ENCODE measurements at places on chromosomes 5 and 9.

- no peak for DNase-seq
Observed at GRCh38 chr9:36637491-36638270, 65.0 kb downstream of the MELK start.

DNA sequence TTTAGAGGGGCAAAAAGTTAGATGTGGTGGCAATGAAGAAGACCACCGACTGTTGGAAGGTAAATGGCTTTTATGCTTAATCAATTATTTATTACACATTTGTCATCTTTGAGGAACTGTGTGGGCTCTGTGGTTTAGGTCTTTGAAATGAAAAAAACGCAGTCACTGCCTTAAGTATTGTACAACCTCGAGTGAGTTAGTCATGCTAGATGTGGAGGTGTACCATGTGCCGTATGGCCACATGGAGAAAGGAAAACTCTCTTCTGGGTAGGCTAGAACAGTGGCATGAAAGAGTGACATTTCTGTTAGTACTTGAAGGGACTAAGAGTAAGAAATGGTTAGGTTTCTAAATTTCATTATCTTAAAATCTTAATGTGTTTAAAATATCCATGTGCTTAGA, 166.1 kb downstream of the HACD4 start:
- DNase-seq, result no peak

- no peak for DNase-seq
Observed at GRCh38 chr5:93967923-93968322, 226.5 kb upstream of the POU5F2 start.

- no peak for DNase-seq
Observed at GRCh38 chr9:128558431-128559310, 6.3 kb downstream of the SPTAN1 start.

GRCh38 chr9:91606255-91606995, 182.8 kb upstream of the NFIL3 start:
- no peak for DNase-seq

DNA sequence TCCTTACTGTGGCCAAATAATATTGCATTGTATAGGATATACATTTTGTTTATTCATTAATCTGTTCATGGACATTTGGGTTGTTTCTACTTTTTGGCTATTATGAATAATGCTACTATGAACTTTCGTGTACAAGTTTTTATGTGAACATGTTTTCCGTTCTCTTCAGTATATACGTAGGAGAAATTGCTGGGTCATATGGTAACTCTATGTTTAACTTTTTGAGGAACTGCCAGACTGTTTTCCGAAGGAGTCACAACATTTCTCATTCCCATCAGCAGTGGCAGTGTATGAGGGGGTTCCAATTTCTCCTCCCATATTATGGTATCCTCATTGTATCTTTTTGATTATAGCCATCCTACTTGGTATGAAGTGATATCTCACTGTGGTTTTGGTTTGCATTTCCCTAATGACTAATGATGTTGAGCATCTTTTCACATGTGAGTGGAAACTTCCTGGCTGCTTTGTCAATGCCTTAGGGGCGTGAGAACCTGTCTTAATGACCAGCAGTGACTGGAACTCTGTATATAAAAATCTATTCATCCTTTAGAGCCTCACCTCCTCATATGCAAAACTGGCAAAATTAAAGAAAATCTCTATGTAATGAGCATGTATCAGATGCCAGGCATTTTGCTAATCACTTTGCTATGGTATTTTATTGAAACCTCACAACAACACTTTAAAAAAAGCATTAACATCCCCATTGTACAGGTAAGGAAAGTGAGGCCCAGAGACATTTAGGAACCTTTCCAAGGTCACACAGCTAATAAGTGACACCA, 47.8 kb upstream of the TGFBR1 start:
- no peak for DNase-seq

DNA sequence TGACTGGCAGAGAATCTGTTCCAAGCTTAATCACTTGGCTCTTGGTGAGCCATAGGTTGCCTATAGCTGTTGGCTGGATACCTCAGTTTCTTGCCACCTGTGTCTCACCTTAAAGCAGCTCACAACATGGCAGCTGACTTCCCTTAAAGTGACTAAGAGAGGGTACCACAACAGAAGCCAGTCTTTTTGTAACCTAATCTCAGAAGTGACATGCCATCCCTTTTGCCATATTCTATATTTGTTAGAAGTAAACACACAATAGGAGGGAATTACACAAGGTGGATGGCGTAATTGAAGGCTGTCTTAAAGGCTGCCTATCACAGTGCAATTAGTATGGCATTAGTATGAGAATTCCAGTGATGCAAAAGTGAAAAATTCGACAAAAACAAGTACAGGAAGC, 28.1 kb downstream of the NIPBL start:
- no peak for DNase-seq

DNA sequence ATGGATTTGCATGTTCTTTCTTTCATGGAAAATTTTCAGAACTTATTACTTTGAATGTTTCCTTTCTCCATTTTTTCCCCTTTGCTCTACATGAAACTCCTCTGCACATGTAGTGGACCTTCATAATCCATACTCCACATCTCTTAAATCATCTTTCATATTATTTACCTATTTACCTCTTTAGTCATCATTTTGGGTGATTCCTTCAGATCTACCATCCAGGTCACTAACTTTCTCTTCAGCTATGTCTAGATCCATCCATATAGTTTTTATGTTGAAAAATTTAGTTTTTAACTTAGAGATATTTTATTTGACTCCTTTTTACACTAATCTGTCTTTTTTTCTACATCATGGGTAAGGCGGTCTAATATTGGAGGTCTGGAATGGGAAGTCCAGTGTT, 586.6 kb downstream of the NR2F1-AS1 start:
- DNase-seq, result no peak

GRCh38 chr9:105329719-105330062, 85.2 kb downstream of the SLC44A1 start:
- no peak for DNase-seq

DNA sequence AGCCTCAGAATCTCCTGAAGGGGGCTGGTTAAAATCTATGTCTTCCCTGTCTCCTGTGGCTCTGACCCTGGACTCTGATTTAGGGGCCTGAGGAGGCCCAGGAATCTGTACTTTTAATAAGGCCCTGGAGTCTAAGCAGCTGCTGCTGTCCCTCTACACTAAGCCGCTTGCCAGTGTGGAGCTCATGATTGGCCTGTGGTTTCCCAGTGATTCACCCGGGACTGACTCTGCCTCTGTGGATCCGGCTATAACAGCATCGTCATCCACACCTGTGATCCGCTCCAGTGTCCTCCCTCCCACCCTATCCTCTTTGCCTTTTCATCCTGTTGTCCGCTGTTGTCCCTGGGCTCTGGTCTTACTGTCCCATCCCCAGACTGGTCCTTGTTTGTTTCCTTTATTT, 3.7 kb downstream of the SLC31A2 start:
- no peak for DNase-seq

DNA sequence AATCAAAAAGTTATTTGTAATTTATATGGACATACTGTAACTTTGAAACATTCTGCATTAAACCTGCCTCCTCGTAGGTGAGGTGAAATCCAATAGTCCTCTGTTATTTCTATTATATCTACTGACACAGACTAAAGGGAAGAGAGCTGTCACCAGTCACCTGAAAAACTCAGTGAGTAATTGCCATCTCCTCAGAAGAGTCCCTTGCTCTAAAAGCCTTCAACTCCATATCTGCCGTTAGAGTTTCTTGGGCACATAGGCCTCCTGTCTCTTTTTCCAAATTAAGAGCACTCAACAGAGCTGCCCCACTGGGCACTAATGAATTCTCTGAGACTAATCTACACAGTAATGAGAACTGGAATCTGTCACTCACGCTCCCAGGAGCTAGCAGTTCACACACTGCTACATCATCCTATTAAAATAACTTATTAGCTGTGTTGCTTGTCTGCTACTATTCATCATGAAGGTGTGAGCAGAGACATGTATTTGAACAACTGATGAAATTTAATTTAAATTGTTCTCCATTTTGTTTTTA, 67.3 kb upstream of the VCAN start:
- DNase-seq, result peak; percentile 29

DNA sequence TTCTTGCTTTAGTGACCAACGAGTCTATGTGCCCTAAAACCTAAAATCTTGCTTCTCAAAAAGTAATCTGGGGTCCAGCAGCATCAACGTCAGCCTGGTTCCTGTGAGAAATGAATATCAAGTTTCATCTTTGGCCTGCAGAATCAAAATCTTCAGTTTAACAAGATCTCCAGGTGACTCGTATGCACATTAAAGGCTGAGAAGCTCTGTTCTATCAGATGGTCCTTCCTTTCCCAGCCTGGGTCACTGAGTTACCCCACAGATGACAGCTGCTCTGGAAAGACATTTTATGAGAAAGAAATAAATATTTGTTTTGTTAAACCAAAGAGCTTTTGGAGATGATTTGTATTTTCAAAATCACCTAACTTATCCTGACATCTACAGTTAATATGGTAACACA, 75.8 kb downstream of the ADAMTSL1 start:
- DNase-seq, result no peak

GRCh38 chr9:93207326-93207814, 23.4 kb downstream of the WNK2 start:
- DNase-seq, result no peak

DNA sequence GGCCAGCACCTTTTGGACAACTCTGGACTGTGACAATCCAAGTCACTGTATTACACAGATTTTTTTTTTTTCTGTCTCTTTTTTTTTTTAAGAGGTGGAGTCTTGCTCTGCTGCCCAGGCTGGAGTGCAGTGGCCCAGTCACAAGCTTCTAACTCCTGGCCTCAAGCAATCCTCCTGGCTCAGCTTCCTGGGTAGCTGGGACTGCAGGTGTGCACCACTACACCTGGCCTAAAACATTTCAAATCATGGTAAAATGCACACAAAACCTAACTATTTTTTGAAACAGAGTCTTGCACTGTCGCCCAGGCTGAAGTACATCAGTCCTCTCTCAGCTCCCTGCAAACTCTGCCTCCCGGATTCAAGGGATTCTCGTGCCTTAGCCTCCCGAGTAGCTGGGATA, 7.2 kb upstream of the N4BP3 start:
- no peak for DNase-seq

- DNase-seq, result no peak
Observed at GRCh38 chr5:124665035-124665434, 81.4 kb downstream of the ZNF608 start.

- DNase-seq, result no peak
Observed at GRCh38 chr5:107401470-107402122, 269.1 kb downstream of the EFNA5 start.

GRCh38 chr5:69502367-69502766, 9.8 kb downstream of the OCLN start:
- no peak for DNase-seq

GRCh38 chr9:75181750-75182149, 93.4 kb downstream of the OSTF1 start:
- no peak for DNase-seq

GRCh38 chr9:88045686-88046085, 71.4 kb upstream of the CDK20 start:
- no peak for DNase-seq

- no peak for DNase-seq
Observed at GRCh38 chr5:154487541-154487940, 9.5 kb upstream of the HAND1 start.

- DNase-seq, result no peak
Observed at GRCh38 chr5:179795863-179796833, 2.4 kb downstream of the LTC4S start.

GRCh38 chr5:122392824-122393223, 80.8 kb downstream of the SNCAIP start:
- no peak for DNase-seq

GRCh38 chr5:36666274-36666673, 59.9 kb downstream of the SLC1A3 start:
- no peak for DNase-seq

- DNase-seq, result no peak
Observed at GRCh38 chr5:42715785-42716184, 40.8 kb upstream of the CCDC152 start.

- no peak for DNase-seq
Observed at GRCh38 chr5:17398431-17398830, 99.6 kb upstream of the TAF11L2 start.

DNA sequence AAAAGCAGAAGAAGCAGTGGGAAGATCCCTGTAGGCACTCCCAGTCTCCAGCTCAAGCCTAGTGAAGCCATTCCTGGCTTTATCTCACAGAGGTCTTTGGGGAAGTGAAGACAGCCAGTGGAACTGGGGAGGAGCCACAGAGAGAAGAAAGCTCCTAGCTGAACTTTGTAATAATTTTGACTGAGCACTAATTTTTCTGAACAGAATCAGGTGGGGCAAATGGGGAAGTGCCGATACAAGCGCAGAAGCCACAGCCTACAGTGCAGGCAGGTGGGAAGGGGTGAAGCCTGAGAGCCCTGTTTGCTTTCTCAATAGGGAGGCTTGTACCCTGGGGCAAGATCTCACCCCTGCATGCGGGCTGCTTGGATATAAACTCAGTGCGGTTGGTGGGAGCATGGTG, 48.4 kb upstream of the SNAPC3 start:
- no peak for DNase-seq

DNA sequence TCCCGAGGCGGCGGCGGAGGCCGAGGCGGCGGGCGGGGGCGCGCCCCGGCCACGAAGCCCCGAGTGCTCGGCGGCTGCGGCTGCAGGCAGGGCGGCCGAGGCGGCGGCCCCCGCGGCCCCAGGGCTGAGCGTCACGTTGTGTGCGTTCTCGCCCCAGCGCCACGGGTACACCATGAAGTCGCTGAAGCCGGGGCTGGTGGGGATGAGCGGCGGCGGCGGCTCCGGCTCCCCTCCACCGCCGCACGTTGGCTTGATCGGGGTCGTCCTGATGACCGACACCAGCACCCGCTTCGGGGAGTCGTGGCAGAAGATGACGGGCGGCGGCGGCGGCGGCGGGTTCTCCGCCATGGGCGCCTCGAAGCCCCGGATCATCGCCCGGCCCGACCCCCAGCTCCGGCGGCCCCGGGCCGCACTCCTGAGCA, 498 bp downstream of the ZNF367 start:
- peak; percentile 18 for DNase-seq

GRCh38 chr5:543755-544674, 19.8 kb upstream of the SLC9A3 start:
- DNase-seq, result no peak

- peak; percentile 23 for DNase-seq
Observed at GRCh38 chr5:96660971-96661854, 963 bp upstream of the CAST start.

- no peak for DNase-seq
Observed at GRCh38 chr9:113513536-113513935, 50.0 kb downstream of the RGS3 start.

GRCh38 chr5:598564-598890, 13.6 kb upstream of the CEP72 start:
- no peak for DNase-seq

DNA sequence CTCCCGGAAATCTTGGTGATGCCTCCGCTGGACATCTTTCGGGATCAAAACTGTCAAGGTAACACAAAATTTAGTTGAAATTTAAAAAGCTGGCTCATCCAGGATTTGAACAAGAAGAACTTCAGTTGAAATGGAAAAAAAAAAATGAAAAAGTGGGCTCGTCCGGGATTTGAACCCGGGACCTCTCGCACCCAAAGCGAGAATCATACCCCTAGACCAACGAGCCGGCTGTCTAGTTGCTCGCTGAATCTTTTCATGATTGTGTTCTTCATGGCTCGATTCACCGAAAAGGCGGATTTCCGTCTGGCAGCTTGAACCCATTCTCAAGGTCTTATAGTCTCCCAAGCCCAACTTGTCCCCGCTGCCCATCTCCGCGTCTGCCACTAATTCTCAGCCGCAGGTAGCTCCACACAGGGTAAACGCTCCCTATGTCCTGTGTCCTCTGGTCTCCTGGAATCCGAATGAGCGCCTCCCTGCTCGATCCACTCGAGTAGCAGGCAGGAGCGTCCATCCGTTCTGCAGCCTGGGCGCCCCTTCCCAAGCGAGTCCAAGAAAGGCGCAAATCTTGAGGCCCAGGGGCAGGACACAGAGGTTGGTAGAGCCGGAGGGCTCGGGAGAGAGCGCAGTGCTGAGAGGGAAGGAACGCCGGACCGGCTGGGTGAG, 16.2 kb downstream of the TRIM7 start:
- peak; percentile 90 for DNase-seq

- DNase-seq, result no peak
Observed at GRCh38 chr5:149228618-149229297, 42.9 kb upstream of the AFAP1L1 start.

Data from neuronal stem cell (in vitro differentiated cells).